ENCODE measurements at places on chromosomes 3 and 15.

DNA sequence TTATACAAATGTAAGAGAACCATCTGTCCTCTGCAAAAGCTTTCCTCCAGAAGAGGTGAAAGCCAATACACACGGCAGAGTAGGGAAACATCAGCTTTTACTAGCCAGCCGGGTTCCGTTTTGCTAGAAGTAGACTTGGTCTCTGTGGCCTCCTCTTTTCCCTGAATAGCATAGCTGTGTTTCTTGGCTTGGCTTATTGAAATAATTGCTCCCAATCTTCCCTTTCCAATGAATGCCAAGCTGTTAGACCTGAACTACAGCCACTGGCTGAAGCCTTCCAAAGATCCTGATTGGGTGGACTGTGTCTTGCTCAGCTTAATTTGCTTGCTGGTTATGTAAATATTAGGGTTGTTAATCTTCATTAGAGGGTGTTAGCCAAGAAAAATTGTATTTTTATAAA lies 157.8 kb upstream of the ROPN1 start:
- no peak for DNase-seq

DNA sequence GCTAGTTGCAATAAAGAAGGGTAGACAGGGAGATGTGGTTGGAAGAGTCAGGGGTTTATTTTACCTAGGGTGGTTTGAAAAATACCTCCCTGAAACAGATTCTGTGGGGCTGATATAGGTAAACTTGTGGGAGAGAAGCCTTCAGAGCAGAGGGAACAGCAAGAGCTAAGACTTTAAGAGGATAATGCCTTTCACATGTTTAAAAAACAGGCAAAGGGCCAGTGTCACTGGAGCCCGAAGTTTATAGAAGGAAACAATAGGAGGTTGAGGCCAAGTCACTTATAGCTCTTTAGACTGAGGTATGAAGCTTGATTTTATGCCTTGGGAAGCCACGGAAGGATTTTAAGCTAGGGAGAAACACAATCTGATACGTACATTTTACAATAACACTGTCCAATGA lies 448.7 kb downstream of the TAFA4 start:
- no peak for DNase-seq

- peak; percentile 29 for DNase-seq
These were observed 86.3 kb upstream of the TCF12 start for GRCh38 chr15:56832125-56832524.

- DNase-seq: no peak
These were observed 169.7 kb downstream of the PLCL2 start for GRCh38 chr3:17054301-17054981.

DNA sequence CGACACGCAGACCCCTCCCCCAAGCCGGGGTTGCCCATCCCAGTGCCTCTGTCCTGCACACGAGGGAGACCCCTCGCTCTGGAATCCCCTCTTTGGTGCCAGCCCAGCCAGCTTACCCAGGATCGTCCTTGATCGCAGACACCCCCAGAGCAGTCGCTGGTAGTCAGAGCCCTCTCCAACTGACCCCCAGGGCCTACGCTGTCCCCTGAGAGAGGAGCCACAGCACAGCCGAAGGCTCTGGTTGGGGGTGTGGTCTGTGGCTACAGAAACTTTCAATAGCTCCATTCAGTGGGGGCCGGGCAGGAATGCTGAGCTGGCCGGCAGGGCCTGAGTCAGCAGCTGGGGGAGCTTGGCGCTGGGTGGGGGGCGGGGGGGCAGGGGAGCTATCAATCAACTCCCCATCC lies at the start of gene LCTL:
LCTL (minus strand) TSS at position 258 of the 404 bp plus-strand sequence. CDS start 633 bp downstream, outside the sequence.
- DNase-seq: peak; percentile 55

DNA sequence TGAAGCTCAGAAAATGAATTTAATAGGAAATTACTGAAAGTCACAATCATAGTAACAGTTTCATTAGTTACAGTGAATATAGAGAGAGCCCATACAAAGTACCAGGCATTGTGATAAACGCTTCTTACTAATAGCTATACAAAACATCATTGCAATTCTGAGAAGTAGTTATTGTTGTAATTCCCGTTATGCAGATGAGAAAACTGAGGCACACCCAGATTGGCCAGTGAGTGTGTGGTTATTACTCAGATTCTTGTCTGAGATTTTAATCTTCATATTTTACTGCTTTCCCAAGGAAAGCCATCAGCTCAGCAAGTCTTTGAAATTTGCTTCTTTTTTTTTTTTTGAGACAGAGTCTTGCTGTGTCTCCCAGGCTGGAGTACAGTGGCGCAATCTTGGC lies 14.3 kb downstream of the FLNB start:
- no peak for DNase-seq

GRCh38 chr15:60530168-60530567 lies 51.2 kb upstream of the ICE2 start:
- DNase-seq: no peak

DNA sequence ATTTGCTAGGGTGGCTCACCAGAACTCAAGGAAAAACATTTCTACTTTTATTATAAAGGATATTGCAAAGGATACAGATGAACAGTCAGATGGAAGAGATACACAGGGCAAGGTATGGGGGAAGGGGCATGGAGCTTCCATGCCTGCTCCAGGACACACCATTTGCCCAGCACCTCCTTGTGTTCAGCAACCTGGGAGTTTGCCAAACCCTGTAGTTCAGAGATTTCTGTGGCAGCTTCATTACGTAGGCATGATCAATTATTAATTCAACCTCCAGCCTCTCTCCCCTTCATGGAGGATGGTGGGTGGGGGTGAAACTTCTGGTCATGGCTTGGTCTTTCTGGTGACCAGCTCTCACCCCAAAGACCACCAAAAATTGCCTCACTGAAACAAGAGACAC lies 353.9 kb upstream of the THBS1 start:
- no peak for DNase-seq

- no peak for DNase-seq
These were observed 2.9 kb upstream of the TM4SF19 start for GRCh38 chr3:196341137-196341536.

DNA sequence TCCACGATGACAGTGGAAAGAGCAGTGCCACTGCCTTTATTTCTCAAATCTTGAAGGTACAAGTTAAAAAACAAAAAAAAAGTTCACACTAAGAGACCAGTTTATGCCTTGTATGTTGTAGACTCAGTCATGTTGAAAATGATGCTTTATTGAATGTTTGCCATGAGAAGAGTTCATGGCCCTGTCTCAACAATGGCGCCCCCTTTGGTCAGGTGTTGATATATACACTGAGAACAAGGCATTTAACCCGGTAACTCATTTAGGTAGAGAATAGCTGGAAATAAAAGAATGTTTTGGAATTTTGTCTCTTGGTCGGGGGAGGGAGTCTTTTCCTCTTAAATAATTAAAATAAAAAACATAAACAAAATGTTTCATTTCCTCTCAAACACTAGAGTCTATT lies 145.6 kb upstream of the SLC2A2 start:
- DNase-seq: no peak

- no peak for DNase-seq
These were observed 129.5 kb downstream of the TFDP2 start for GRCh38 chr3:142019794-142020320.

- no peak for DNase-seq
These were observed 56.6 kb upstream of the CSTA start for GRCh38 chr3:122268257-122269024.

- DNase-seq: no peak
These were observed 191.1 kb downstream of the NSMCE3 start for GRCh38 chr15:29078541-29078940.

GRCh38 chr3:72587282-72587681 lies 261.0 kb downstream of the SHQ1 start:
- DNase-seq: no peak

DNA sequence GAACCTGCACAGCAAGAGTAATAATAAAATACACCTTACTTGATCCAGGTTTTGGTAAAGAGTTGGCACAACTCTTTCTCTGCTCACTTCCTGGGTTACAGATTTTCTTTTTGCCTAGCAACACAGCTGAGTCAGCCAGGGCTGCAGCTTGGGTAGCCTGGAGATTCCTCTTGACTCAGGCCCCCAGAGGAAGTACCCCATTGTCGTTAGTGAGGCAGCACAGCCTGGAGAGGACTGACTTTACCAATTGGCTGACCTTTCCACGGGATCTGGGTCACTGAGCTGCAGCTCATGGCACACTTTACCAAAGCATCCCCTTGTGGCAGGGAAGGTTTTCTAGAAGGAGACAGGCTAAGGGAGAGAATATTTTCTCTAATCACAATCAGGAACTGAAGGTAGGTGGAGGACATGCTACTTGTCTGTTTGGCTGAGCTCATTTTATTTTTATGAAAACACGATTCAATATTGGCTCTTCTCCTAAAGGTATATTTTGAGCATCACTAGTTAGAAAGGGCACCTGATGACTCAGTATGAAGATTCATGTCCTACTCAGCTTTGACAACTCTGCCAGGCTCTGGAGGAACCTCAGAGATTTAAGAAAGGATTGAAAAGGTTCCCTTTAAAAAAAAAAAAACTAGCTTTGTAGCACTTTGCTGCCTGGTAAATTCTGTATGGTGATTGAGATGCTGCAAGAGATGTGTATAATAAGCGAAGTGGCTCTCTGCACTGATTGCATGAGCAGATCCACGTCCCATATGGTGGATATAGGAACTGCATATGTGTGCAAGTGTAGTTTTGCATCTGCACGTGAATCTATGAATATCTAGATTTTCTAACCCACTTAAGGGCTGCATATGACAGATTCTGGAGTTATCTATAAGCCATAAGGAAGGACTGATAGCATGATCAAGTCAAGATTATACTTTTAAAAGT lies 124.8 kb downstream of the CHDH start:
- DNase-seq: peak; percentile 15

DNA sequence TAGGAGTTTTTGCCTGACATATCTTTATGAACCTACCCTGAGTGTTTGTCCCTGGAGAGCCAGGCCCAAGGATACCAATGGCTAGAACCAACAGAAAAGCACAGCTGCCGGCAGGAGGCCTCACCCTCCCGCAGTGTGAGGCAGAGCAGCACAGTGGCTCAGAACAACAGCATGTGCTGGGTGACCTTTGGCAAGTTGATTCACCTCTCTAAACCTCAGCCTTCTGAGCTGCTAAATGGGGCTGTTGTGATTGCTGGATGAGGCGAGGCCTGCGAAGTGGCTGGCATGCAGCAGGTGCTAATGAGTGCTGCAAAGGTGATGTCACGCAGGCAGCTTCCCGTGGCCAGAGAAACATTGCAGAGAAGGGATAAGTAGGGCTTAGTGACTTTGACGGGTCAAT lies 23.3 kb downstream of the IDH2 start:
- DNase-seq: no peak

DNA sequence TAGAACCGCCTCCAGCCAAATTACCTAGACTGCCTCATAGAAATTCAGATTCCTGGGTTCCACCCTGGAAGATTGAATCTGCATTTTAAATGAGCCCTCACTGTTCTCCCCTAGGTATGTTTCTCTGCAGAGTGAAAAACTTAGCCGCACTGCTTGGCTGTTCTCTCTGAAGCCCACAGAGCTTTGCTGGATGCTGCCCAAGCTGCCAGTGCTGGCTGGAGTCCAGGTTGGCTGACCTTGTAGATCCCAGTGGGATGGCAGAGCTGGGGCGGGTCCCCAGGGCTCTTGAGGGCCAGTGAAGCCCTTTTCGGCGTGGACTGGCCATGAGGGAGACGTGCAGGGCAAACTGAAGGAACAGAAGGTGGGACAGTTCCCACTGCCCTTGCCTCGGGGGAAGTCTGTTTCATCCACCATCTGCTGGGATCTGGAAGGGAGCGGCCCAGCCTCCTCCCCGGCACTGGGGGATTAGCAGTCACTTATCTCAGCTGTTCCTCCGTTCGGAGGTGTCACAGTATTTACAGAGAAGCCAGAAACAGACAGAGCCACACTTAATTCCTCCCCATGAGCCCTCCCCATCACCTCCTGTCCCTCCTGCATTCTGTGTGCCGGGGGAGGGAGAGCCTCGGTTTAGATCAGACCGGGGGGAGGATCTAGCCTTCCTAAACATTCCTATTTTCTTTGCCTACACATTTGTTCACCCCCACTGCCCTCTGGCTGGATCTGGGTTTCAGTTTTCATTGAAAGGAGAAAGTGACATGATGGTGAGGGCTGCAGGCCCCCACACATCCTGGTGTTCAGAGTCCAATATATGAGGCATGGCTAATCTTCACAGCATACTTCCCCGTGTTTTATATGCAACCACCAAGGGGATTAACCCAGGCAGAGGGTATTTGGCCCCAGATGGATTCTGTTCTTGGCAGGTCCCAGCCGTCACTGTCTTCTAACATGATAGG lies 4.1 kb upstream of the ACTC1 start:
- DNase-seq: peak; percentile 28

- DNase-seq: no peak
These were observed 41.5 kb downstream of the CSNK1G1 start for GRCh38 chr15:64314456-64314855.

- DNase-seq: no peak
These were observed 91.3 kb downstream of the SHQ1 start for GRCh38 chr3:72756900-72757299.

- no peak for DNase-seq
These were observed 1.1 kb downstream of the TNNC1 start for GRCh38 chr3:52452570-52453221.

DNA sequence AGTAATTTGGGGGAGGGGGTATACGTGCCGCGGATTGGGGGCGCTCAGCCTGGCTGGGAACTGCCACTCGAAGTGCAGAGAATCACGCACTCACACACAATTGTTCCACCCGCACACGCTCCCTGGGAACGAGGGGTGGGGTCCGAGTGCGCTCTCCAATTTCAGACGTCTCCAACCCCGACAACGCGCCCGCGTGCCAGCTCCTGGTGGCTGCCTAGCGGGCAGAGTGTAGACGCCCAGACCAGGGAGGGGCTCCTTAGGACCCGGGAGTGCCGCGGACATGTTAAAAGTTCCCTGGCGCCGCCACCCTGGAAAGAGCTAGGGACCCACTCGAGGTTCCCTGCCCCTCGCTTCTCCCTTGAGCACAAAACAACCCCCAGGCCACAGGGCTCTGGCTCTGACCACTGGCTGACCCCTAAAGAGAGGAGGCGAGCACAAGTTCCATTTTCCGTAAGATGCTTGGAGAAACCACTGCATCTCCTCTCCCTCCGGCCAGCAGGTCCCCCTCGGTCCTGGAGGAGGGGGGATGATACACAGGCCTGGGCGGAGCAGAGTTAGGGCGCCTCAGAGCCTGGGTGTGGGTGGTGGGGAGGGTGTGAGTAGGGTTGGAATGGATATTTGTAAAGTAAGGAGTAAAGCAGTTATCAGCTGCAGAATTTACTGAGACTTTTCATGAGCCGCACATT lies 894 bp upstream of the ANKRD63 start:
- no peak for DNase-seq

DNA sequence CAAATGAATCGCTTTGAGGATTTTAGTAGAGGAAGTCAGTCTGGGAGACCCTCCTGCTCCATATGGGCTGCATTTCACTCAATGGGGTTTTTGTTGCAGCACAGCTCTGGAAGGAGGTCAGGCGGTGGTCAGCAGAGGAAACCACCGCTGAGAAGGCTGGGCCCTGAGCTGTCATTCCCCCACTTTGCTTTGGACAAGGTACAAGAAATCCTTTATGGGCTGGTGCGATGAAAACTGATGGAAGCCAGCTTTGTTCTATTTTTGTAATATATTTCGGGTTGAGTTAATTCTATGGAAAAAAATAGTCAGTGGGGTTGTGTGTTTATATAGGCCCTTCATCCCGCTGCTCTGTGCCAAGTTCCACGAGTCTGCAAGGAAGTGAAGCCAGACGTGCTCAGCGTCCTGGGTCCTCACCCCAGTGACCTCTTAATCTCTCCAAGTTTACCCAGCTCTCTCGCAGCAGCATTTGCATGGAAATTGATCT lies 157.1 kb upstream of the TMC3 start:
- no peak for DNase-seq
